ENCODE measurements at places on chromosomes 5 and 9.

DNA sequence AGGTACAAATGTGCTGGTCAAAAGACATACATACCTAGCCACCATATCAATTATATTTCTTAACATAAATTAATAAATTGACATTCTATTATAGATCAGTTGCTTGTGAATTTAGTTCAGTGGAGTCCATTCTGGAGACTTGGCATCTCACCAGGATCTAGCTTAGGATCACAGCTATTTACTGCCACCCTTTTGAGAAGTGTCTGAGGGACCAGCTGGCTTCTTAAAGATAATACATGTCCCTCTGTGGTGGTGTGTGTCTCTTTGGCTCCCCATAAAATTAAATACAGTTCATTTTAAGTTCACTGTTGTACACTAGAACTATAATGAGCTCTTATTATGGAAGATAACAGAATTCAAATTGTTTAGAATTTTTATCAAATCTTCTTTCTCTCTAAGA, 290.7 kb downstream of the PRELID2 start:
- DNase-seq = no peak

GRCh38 chr5:45507178-45507577, 189.0 kb downstream of the HCN1 start:
- DNase-seq = no peak

GRCh38 chr5:88715503-88715902, 167.5 kb downstream of the MEF2C start:
- DNase-seq = no peak

- DNase-seq = no peak
These were observed 54.0 kb upstream of the STXBP1 start for GRCh38 chr9:127557998-127558546.

GRCh38 chr5:149110406-149110805, 30.9 kb upstream of the ABLIM3 start:
- DNase-seq = no peak

- DNase-seq = no peak
These were observed 95.1 kb downstream of the ZNF354C start for GRCh38 chr5:179154991-179155955.

DNA sequence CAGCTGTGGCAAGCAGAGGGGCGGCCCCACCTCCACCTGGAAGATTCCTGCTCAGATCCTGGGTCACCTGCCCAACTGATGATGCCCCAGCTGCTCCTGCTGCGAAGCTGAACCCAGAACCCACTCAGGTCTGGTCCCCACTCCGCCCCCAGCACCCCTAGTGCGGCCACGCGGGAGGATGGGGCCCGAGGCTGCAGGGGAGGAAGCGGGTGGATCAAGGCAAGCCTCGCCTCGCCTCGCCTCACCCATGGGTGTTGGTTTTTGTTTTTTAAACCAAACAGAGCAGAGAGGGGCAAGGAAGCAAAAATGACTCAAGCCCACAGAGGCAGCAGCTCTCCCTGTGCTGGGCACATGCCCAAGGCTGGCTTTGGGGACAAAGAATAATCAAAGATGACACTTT, 23.2 kb downstream of the ABO start:
- no peak for DNase-seq

DNA sequence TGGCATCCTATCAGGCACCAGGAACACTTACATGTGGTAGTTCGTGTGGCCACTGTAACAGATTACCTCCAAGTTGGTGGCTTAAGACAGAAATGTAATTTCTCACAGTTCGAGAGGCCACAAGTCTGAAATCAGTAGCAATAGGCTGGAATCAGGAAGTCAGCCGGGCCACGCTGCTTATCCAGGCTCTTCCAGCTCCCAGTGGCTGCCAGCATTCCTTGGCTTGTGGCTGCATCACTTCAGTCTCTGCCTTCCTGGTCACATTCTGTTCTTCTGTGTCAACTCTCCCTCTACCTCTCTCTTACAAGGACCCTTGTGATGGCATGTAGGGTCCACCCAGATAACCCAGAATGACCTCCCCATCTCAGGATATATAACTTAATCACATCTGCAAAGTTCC, 78.7 kb upstream of the MSX2 start:
- DNase-seq = no peak

- DNase-seq = peak; percentile 49
These were observed 28.7 kb upstream of the MEGF9 start for GRCh38 chr9:120742951-120743416.

DNA sequence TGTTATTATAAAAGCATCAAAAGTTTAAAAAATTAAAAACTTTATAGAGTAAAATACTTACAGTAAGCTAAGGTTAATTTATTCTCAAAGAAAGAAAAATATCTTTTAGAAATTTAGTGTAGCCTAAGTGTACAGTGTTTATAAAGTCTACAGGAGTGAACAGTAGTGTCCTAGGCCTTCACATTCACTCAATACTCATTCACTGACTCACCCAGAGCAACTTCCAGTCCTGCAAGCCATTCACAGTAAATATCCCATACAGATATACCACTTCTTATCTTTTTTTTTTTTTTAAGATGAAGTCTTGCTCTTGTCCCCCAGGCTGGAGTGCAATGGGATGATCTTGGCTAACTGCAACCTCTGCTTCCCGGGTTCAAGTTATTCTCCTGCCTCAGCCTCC, 73.1 kb upstream of the FST start:
- DNase-seq = no peak

DNA sequence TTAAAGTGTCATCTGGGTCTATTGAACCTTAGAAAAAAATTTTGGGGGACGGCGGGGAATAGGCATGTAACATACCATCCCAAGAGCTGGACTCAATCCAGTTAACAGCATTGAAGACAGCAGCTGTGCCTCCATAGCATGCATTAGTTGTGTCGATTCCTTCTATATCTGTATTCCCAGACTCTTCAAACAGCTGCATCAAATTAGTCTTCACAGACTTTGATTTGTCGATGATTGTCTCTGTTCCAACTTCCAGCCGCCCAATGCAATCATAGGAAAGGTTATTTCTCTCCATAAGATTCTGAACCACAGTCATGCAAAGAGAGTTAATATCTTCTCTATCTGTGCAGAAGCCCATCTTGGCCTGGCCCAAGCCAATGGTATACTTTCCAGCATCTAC, 14.8 kb downstream of the HMGCS1 start:
- no peak for DNase-seq

GRCh38 chr5:100299261-100299660, 235.9 kb upstream of the FAM174A start:
- DNase-seq = no peak

GRCh38 chr5:148687427-148687826, 33.1 kb upstream of the HTR4 start:
- peak; percentile 19 for DNase-seq

- DNase-seq = no peak
These were observed 110.4 kb upstream of the SLC27A6 start for GRCh38 chr5:128854931-128855330.

DNA sequence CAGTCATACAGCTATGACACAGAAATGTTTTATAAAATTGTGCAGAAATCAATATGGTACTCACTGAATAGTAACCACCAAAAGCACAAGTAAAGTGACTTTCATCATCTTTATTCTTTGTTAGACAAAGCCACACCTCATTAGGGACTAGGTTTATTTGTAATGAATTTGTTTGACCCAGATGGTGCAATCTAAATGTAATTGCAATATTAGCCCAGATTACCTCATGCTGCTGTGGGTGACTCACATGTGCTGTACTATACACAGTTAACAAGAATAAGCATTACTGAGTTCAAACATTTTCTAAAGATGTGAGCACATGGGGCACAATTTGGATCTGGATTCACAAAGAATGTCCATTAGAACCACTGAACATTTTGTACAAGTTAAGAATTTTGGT, 759.3 kb upstream of the TYRP1 start:
- no peak for DNase-seq

DNA sequence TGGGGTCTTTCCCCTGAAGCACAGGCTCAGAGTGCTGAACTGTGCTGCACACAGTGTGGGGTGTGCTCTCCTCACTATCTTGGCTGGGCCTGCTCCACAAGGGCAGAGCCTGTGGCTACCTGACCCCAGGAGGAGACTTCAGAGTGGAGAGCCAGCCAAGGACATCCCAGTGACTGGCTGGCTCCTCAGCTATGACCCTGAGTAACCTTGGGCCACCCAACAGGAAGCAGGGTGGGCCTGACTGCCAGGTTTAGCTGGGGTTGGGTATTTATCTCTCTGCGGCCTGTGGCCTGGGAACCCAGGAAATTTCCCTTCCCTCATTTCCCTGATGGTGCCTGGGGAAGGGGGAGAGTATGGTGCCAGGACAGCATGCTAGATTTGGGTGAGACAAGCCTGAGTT, 2.1 kb upstream of the EEIG1 start:
- no peak for DNase-seq

GRCh38 chr5:139925650-139926640, 117.2 kb downstream of the NRG2 start:
- no peak for DNase-seq

- no peak for DNase-seq
These were observed 91.4 kb downstream of the ADAMTS12 start for GRCh38 chr5:33800241-33800950.

DNA sequence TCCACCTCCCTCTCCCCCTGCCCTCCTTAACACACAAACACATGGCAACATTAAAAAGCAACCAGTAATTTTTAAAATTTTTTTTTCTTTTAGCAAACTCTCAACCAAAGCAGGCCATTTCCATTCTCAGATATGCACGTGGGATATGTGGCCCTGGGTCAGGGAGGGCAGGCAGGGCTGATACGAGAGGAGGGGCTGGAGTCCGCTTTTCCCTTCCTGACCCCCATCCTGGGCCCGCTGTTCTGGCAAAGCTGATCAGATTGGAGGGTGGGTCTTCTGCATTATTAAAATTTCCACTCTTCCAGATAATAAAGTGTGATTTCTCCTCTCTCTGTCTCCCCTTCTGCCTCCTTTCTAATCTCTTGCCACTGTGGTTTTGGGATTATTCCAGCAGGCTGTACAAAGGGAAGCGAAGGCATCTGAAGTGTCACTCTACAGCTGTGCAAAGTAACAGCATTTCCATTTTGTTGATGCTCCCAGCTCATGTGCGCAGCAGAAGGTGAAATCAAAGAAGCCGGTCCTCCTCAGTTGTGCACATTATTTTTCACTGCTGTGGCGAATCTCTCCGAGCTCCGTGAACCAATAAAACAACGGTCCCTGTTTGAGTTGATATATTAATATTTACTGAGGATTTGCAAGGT, 12.0 kb downstream of the IRX1 start:
- no peak for DNase-seq

DNA sequence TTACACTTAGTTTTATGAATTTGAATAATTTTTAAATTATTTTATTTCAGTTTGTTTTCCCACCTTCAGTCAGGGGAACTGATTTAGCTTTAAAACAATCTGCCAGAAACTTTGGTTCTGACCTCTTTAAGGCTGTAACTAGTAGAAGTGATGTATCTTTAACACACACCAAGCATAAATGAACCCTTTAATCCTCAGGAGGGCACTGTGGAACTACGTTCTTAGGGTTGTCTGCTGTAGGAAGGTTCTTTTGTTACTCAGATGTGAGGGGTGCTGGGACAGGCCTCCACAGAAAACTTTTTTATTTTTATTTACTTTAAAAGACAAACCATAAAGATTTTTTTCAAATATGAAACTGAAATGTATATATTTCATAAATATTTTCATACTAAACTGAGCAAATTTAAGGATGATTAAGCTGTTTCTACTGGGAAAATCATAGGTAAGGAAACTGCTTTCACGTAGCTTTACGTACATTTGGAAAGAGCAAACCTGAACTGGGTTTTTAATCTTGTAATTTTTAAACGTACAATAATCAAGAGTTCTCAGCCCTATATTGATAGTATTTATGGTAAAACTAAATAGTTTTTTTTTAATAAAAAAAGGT, 5.3 kb downstream of the KLF4 start:
- peak; percentile 49 for DNase-seq

DNA sequence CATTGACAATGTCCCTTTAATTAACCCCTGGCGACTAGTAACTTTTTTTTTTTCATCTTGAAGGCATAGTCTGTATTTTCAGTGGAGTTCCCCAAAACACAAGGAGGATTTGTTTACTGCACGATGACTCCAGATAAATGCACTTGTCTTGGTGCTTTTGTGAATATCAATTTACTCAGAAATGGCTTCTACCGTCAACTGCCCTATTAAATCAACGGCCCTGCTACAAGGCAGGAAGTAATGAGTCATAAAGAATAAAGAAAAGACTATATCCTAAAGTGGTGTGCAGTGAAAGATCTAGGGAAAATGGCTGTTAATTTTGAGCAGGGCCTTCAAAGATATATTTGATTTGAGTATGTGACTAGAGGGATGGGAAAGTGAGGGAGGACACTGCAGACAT, 388.3 kb upstream of the CHD1 start:
- DNase-seq = no peak

- no peak for DNase-seq
These were observed 97.0 kb upstream of the VLDLR start for GRCh38 chr9:2524601-2525000.

- DNase-seq = no peak
These were observed 20.6 kb downstream of the WNK2 start for GRCh38 chr9:93204470-93205043.

- DNase-seq = no peak
These were observed 64.8 kb downstream of the DPYSL3 start for GRCh38 chr5:147445090-147445489.
